Right renal pelvis (tissue), 4 donors: ENCODE measurements at places on chromosomes 12 and 14.

DNA sequence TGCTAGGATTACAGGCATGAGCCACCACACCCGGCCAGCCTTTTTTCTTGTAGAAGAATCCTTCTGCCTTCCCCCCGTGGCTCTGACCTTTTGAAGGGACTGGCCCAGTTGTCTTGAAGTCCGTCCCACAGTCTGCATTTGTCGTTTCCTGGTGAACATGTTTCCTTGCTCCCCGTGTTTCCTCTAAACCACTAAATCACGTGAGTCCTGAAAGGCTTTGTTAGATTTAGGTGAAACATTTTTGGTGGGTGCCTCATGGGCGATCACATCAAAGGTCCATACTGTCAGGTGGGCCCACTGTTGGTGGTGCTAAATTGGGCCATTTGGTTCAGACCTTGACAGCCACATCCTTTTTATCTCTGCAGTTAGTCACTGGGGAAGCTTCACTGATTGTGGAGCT is 26.3 kb downstream of the MLXIP start:
- no peak for DNase-seq

- DNase-seq, result no peak
Measured at GRCh38 chr14:21300892-21301291, 21.0 kb downstream of the RPGRIP1 start.

DNA sequence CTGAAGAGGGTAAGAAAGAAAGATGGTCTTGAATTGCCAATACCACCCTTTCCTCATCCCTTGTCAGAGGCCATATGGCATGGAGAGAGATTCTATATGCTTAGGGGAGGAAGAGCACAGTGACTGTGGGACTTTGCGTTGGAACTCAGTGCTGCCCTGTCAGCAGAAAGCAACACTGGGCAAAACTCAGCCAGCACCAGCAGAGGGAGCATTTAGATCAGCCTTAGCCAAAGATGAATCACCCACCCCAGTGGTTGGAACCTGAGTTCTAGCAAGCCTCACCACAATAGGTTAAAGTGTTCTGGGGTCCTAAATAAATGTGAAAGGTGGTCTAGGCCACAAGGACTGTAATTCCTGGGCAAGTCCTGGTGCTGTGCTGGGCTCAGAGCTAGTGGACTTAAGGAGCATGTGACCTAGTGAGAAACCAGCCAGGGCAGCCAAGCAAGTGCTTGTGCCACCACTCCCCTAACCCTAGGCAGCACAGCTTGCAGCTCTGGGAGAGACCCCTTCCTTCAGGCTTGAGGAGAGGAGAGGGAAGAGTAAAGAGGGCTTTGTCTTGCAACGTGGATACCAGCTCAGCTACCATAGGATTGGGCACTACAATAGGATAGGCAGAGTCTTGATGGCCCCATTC is 11.4 kb upstream of the BCAT1 start:
- no peak for DNase-seq

DNA sequence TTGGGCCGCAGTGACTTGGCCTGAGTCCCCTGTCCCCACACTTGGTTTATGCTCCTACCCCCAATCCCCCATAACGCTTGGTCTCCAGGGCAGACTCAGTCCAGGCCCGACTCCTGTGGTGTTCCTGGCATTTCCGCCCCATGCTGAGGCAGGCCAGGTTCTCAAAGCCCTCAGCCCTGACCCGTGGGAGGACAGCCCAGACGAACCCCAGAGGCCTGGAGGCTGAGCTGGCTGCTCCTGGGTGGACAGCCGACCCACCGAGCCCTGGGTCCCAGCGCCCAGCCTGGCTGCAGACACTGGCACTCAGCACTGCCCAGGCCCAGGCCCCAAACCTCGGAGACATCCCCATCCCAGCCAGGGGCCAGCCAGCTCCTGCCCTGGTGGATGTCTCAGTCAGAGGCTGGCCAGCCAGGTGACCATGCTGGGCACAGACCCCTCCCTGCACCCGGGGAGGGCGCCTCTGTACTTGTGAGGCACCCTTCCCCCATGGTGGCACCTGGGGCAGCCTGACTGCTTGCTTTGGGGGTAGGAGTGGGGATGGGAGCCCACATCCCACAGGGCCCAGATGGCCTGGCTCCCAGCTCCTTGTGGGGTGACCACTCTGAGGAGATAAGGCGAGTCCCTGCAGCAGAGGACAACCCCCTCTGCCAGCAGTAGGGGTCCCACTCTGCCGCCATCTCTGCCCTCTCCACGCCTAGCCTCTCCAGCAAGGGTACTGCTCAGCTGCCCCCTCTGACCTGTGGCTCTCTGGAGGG is 1.4 kb downstream of the PLD4 start:
- no peak for DNase-seq

DNA sequence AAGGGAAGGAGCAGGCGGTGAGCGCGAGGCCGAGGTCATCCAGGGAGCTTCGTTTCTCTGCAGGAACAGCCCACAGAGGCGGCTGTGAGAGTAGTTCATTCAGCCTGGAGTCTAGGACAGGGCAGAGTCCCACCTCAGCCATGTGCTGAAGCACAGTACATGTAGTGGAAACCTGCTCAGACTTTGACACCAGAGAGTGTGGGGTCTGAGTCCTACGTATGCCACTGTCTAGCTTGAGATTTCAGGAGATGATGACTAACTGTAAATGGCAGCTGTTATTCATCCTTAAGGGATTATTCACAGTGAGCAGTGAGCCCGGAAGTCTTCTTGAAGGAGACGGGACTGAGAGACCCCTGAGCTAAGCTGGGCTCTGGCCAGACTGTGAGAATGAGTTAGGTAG is 938 bp upstream of the SLC6A13 start:
- DNase-seq, result no peak

DNA sequence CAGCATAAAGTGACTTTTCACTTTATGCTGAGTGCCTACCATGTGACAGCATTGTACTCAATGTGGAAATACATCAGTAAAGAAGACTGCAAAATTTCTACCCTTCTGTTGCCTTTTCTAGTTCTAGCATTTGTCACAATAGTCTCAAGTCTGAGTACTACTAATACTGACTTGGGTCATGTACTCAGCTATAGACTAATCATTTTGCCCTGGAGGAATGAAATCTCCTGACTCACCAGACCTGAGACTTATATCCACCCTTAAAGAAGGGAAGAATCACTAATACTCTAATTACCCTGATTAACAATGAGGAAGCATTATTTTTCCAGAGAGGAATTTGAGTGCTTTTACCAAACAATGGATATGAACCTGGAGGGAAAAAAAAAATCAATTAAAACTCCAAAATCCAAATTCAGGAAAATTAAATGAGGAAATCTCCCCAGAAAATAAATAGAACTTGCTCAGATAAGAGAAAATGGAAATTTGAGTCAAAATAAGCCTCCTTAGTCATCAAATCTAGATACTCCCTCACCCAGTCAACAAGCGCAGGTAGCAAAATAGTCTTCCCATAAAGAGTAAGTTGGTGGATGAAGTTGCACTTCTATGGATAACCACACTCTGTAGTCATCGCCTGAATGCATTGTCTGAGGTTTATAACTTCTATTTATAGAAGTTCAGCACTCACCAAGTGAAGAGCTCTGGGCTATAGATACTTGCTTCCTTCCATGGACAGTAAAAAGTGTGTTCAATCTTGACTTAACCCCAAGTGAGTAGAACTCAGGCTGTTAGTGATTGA is 386.6 kb downstream of the SYT1 start:
- DNase-seq, result no peak

DNA sequence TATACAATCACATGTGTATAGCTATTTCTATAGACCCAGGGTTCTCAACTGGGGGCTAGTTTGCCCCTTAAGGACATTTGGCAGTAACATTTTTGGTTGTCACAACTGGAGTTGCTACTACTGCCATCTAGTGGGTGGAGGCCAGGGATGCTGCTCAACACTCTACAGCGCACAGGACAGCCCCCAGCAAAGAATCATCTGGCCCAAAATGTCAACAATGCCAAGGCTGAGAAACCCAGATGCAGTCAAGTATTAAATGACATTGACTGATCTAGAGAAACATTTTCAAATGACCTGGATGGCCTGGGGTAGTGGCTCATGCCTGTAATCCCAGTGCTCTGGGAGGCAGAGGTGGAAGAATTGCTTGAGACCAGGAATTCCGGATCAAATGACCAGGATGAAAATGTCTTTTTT is 5.8 kb downstream of the WSB2 start:
- DNase-seq, result no peak

- DNase-seq, result no peak
Measured at GRCh38 chr12:131599190-131600159, 111.4 kb upstream of the SFSWAP start.

- no peak for DNase-seq
Measured at GRCh38 chr14:94171208-94171607, 2.9 kb upstream of the PPP4R4 start.

- DNase-seq, result no peak
Measured at GRCh38 chr12:117680312-117680711, 288.5 kb downstream of the KSR2 start.

DNA sequence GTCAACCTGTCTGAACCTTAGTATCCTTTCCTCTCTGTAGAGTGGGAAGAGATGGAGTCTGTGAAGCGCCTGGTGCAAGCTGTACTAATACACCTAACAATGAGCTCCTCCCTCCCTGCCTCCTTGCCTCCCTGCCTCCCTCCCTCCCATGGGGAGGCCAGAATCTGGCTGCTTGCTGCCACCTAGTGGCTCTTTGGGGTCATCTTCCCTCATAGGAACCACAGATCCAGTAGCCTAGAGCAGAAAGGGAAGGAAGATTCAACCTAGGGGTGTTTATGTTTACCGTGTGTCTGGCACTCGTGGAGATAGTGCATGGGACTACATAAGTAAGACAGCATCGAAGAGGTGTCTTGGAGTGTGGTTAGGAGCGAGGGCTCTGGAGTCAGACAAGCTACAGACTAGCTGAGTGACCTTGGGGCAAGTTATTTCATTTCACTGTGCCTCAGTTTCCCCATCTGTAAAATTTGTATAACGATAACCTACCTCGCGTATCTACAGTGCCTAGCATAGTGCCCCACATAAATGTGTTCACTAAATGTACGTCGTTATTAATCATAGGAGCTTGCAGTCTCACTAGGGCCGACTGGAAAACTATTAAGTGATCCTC is 35.5 kb upstream of the TSPAN9 start:
- DNase-seq, result no peak

DNA sequence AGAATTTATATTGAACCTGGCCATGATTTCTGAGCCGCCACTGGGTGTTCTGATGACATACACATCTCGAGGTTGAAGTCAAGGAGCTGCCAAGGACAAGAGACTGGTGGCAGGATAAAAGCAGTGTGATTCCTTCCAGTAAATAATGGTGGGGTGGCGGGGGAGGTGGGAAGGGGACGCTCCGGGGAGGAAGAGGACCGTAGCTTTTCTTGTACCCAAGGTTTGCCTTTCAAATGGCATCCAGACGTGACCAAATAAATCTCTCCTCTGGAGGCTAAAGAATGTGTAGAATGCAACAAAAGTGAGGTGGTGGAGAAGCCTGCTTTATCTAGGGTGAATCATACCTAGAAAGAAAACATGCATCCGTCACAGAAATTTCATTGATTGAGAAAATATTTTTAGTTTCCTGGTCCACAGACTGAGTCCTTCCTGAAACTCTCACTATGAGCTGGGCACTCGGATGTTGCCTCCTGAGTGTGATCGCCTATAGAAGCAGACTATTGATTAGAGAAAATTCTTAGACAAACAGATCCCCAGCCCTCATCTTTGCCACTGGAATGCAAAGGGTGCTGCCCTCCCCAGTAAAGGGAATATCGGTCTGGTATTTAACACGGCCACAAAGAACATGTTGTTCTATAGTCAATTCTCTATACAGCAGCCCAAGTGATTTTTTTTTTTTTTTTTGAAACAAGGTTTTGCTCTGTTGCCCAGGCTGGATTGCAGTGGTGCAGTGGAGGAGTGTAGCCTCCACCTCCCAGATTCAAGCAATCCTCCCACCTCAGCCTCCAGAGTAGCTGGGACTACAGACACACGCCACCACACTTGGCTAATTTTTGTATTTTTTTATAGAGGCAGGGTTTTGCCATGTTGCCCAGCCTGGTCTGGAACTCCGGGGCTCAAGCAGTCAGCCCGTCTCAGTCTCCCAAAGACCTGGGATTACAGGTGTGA is 112.1 kb downstream of the DPF3 start:
- no peak for DNase-seq

- DNase-seq, result no peak
Measured at GRCh38 chr14:74804219-74804825, 41.2 kb downstream of the YLPM1 start.

- no peak for DNase-seq
Measured at GRCh38 chr14:93546642-93547041, 115.9 kb downstream of the UNC79 start.

DNA sequence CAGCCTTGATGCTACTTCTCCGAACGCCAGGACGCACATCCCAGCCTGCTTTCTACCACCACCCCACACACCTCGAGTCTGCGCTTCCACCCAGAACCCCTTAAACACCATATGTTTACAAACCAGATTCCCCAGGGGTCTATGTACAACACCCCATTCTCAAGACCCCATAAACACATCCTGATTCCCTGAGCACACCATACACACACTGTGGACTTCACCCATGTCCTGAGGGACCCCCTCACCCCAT is 733 bp downstream of the TTC7B start:
- DNase-seq, result no peak

GRCh38 chr12:53096759-53097158 is 708 bp upstream of the IGFBP6 start:
- no peak for DNase-seq

- DNase-seq, result no peak
Measured at GRCh38 chr14:22493753-22494152, 95.3 kb downstream of the DAD1 start.

DNA sequence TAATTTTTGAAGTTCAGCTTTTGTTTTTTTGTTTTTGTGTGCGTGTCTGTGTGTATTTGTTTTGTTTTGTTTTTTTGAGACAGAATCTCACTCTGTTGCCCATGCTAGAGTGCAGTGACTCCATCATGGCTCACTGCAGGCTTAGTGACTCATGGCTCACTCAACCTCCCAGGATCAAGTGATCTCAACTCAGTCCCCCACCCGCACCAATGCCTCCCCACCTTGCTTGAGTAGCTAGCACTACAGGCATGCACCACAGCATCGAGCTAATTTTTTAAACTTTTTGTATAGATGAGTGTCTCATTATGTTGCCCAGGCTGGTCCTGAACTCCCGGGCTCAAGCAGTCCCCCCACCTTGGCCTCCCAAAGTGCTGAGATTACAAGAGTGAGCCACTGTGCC is 981.4 kb downstream of the BCL11B start:
- DNase-seq, result no peak

DNA sequence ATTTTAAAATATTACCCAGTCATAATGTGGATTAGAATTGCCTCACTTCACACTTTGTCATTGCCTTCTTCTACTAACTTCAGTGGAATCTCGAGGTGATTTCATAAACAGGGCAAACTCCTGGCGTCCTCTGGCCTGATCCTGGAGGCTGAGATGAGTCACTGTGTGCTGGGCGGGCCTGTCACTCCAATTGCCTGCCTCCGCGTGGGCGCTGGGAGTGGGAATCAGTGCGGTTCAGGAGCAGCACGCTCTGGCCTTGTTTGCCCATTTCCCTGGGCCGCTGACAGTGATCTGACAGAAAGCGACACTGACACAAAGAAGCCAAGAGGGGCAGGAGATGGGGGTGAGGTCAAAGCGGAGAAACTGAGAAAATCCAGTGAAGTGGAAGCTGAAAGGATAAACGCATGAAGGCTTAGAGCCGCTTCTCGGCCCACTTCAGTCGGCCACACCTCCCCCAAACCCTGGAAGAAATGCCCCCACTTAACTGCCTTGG is 29.7 kb downstream of the LGR5 start:
- DNase-seq, result no peak
